ENCODE measurements at places on chromosomes 16 and 17.

GRCh38 chr16:46688654-46689364 lies at the start of gene VPS35:
VPS35 (minus strand) TSS chr16:46689178; CDS start chr16:46689133, 45 bp downstream.
- DNase-seq = peak; percentile 95

DNA sequence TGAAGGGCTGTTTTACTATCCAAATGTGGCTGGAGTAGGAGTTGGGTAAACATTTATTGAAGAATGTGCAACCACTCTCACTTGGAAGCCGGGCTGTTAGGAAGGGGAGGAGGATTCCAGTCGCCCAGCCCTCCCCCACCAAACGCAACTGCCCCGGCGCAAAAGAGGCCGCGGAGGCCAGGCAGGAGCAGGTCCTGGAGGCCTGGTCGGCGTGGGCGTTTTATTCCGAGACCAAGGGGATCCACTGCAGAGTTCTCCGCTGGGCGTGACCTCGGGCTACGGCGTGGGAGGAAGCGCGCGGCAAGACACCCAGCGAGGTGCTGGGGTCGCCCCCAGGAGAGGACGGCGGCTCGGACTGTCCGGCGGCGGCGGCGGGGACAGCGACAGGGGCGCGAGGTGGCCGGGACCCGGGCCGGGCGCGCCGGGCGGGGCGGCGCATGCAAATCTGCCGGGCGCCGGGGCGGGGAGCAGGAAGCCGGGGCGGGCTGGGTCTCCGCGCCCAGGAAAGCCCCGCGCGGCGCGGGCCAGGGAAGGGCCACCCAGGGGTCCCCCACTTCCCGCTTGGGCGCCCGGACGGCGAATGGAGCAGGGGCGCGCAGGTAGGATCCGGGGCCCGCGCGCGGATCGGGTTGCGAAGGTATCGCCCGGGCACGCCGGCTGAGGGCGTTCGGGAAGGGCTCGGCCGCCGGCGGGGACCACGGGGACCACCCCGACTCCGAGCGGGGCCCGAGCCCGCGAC lies at the start of gene IL4R:
Gene IL4R (plus strand): TSS at position 553 of the 739 bp plus-strand sequence. CDS start 26,230 bp downstream, outside the sequence.
- no peak for DNase-seq

GRCh38 chr16:86578061-86578599 lies at the start of gene FOXL1:
FOXL1 (plus strand) TSS chr16:86578549; CDS start chr16:86578724, 175 bp downstream.
- DNase-seq = peak; percentile 77

GRCh38 chr17:72518159-72518732 lies 397.4 kb downstream of the SOX9 start:
- no peak for DNase-seq

Data from skeletal muscle cell (primary cell).